DND-41 (cell line): ENCODE measurements at places on chromosomes 13 and 19.

- DNase-seq = no peak
These were observed 13.9 kb downstream of the CEACAM3 start for GRCh38 chr19:41810301-41810700.

GRCh38 chr13:44739539-44739938, 163.4 kb upstream of the TSC22D1 start:
- DNase-seq = no peak

DNA sequence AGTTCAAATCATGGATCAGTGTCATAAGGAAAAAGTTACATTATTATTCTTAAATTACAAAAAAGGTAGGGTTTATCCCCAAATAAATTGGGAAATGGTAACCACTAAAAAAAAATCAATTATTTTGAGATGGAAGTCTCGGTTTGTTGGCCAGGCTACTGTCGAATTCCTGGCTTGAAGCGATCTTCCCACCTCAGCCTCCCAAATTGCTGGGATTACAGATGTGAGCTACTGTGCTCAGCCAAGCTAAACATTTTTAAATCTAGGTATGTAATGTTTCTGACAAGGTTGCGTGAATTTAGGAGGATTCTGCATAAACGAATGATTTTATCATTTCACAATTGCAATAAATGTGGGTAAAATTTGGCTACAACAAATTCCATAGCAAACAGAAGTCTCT, 2.0 kb downstream of the NAA16 start:
- no peak for DNase-seq

- DNase-seq = no peak
These were observed 25.3 kb downstream of the B3GLCT start for GRCh38 chr13:31224963-31225559.

DNA sequence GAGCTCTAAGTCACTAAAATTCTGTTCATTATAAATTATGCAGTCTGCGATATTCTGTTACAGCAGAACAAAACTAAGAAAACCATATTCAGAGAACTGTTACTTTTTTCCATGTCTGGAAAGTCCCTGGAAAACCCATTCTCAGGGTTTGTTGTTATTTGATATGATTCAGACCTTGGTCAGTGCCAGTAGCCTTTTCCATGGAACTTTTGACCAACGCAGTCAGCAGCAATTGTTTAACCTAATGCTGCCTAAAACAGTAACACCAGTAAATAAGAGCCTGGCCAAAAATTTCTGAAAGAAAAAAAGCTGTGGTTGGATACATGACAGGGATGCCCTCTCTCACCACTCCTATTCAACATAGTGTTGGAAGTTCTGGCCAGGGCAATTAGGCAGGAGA, 402.7 kb downstream of the TBC1D4 start:
- no peak for DNase-seq

- no peak for DNase-seq
These were observed 109.6 kb downstream of the TEX26 start for GRCh38 chr13:31042049-31042448.

GRCh38 chr13:44220948-44221347, 152.7 kb upstream of the SERP2 start:
- DNase-seq = no peak

DNA sequence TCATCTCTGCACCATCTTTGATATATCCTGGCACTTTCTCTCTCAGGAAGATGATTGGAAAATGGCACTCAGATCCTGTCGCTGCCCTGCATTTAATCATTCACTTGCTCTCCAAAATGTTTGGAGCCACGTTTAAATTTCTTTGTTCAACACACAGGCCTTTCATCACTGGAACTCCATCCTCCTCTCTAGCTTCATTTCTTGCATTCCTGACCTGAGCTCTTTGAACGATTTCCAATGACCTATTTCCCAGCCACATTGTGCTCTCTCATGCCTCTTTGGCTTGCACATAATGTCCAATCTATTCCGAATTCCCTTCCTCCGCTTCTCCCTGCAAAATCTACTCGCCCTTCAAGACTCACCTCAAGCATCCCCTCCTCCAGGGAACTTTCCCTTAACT, 287.4 kb upstream of the NBEA start:
- DNase-seq = no peak

DNA sequence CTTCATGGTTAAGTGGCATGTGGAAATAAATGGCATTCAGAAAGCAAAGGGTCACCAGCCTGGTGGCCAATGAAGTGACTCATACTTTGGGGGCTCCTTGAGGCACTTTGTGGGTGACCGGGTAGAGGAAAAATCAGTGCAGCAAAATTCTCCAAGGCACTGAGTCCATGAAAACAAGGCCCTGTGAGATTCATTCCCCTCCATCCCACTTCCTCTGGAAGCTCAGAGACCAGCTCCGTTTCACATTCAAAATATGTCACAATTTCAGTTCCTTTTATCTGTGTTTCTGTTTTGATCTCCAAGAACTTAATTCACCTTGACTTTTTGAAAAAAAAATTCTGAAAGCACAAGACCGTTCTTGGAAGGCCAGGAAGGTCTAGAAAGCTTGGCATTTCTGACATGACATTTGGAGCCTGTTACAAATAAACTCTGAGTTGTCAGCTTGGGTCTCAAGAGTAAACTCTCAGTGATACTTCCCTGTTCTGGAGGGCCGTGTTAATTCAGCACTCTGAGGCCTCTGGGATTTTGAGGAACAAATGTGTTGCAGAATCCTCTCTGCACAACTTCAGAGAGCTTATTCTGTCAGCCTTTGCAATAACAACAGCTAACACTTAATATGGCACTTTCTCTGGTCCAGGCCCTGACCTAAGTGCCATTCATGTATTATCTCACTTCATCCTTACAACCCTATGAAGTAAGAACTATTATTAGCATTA, 6.8 kb downstream of the CYSLTR2 start:
- no peak for DNase-seq

DNA sequence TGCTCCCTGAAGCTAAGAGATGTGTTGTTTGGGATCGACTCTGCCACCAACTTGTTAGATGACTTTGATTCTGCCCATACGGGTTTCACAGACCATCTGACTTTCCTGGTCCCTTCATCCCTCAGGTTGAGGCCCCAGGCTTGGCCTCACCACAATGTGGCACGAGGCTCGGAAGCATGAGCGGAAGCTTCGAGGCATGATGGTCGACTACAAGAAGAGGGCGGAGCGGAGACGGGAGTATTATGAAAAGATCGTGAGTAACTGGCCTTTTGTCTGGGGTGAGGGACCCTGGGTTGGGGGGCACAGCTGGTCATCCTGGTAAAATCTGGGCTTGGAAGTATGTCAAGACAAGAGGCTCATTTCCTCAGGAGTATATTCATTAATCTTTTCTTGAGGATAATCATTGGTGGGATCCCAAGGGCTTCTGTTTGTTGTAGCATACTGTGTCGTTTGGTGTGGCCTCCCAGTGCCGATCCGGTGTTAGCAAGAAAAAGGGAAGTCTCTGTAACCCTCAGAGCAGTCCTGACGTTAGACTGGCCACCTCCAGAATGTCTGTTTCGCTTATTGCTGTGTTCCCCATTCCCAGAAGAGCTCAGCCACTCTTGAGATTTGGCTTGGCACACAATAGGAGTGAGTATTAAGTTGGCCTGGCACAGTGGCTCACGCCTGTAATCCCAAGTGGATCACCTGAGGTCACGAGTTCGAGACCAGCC, 1.4 kb downstream of the CLASRP start:
- no peak for DNase-seq

DNA sequence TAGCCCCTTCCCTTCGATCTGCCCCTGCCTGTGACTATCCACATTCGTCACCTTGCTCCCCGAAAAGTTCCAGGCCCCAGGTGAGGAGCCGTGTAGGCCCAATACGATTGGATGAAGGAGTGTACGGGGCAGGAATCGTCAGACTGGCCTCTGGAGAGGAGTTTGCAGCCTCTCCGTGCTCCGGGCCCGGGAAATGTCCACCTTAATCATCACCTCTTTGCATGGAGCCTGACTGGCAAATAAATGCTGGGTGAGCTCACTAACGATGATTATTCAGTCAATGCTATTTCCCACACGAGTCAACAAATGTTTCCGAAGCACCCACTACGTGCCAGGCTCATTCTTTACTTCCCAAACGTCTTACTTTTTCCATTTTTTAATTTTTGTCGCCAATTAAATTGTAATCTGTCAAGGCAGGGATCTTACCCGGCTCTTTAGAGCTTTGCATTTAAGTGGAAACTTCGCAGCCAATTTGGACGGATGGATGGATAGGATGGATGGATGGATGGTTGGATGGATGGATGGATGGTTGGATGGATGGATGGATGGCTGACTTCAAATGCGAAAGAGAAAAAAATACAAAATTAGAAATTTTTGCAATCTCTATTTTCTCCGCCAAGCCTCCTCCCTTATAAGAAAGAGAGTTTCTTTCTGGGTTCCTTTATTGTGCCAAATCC, 45.8 kb downstream of the TGDS start:
- no peak for DNase-seq

GRCh38 chr13:28955264-28955966, 135.3 kb downstream of the MTUS2 start:
- no peak for DNase-seq

GRCh38 chr13:103238441-103238840, 172.2 kb upstream of the SLC10A2 start:
- no peak for DNase-seq

DNA sequence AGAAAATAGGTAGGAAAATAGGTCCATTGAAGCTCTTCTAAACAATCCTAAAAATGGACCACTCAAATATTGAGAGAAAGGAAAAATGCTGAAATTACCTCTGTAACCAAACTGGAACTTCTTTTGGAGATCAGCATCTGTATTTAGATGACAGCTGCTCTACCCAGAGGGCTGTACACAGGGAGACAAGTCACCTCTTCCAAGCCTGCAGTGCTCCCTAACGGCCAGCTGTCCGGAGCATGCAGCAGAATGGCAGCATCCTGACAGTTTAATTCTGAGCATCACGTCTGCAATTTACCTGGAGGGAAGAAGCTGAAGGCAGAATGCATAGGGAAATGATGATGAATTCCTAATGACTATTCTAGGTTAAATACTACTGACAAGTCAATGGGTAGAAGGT, 62.8 kb upstream of the DIAPH3 start:
- DNase-seq = no peak

DNA sequence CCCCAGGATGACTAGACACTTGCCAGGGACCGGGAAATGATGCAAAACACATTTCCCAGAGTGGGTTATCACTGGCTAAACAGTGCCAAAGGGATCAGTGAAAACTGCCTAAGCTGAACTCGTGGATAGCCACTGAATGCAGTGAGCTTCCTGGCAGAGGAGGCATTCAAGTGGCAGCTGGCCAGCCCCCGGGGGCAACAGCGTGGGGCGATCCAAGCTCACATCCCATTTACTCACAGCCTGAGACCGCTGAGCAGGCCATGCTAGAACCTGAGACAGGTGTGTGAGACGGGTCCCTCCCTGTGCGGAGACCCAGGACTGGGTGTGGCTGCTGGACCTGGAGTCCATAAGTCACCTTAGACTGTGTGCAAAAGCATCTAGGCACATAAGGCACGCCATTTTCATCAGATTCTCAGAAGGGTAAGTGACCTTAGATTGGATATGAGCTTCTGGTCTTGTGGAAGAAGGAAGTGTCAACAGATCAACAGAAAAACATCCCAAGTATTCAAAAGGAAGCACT, 51.9 kb upstream of the SLC15A1 start:
- DNase-seq = no peak

GRCh38 chr19:17220207-17220758, 5.1 kb downstream of the USE1 start:
- DNase-seq = no peak

DNA sequence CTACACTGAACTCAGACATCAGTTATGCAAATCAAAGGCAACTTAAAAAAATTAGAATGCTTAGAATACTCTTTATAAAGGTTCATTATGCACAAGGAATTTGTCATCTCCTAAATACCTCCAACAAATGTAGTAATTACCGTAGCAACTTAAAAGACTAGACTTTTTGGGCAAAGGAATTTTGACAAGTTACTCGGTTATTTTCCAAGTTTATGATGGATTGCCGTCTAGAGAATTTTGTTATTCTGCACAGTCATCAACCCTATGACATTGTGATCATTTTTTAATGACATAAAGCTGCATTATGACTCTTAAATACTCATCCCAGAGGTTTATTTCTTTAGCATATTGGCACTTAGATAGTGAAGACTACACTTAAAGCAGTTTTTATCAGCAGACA, 71.9 kb downstream of the TRPC4 start:
- DNase-seq = no peak

DNA sequence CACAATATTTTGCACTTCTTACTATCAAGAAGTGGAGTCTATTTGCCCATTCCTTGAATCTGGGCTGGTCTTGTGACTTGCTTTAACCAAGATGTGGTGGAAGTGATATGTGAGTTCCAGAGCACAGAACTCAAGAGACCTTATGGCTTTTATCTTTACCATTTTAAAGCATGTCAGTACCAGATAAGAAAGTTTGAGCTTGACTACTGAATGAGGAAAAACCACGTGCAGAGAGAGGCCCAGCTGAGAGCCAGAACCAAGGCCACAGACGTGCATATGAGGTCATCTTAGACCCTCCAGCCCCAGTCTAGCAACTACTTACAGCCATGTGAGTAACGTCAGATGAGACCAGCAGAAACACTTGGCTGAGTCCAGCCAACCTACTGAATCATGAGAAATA, 6.3 kb upstream of the CDK8 start:
- DNase-seq = no peak

GRCh38 chr19:46848389-46848788, 2.3 kb downstream of the AP2S1 start:
- DNase-seq = no peak

- no peak for DNase-seq
These were observed 201.9 kb downstream of the FGF9 start for GRCh38 chr13:21872795-21873194.

DNA sequence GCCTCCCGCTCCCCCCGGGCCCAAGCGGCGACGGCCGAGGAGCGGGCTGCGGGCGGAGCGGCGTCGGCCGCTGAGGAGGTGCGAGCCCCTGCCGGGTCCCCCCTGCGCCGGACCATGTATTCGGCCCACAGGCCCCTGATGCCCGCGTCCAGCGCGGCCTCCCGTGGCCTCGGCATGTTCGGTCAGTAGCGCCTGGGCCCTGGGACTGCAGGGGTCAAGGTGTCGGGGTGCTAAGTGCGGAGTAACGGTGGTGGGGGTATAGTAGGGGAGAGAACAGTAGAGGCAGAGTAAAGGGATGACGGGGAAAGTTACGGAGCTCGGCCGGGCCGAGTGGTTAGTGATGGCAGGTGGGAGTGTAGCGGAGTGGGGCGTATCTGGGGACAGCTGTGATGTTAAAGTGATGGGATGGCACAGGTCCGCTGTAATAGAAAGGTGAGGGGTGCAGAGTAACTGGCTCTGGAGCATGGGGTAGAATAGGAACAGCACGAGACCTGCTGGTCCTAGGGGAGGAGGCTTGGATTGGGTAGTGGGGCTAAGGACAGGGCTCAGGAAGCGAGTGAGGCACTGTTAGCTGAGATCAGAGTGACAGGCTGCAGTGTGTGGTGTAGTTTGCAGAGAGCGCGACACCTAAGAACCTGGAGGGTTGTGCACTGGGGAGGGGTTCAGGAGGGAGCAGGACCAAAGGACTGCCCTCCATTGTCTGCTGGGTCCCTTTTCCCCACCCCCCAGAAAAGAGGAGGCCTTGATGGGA, 15.7 kb downstream of the CIC start:
- peak; percentile 39 for DNase-seq
